Karpas-422 (cell line): ENCODE measurements at places on chromosomes 6 and 20.

- DNase-seq = no peak
Observed at GRCh38 chr20:10322073-10323012, 103.7 kb downstream of the SNAP25 start.

- DNase-seq = no peak
Observed at GRCh38 chr20:20203784-20204183, 151.5 kb downstream of the CFAP61 start.

- no peak for DNase-seq
Observed at GRCh38 chr6:105786890-105787655, 299.1 kb upstream of the PRDM1 start.

- no peak for DNase-seq
Observed at GRCh38 chr6:46581459-46582177, 71.0 kb downstream of the CYP39A1 start.

DNA sequence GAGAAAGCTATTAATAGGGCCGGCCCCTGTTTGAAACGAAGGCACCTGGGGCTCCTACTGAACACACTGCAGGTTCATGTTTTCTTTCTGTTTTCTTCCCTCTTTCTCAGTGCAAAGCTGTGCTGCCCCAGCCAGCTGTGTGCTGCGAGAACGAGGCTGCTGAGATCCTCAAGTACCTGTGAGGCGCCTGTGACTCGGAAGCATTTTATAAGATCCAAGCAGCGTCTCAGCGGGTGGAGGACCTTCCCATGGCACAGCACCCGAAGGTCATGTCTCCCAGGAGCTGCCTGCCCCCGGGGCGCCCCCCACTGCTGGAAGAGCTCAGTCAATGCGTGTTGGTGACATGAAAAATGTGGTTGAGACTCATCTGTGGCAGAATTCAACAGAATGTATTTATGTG, 66.3 kb downstream of the SMOC2 start:
- no peak for DNase-seq

GRCh38 chr6:27624694-27625262, 151.9 kb upstream of the ZNF184 start:
- DNase-seq = no peak

- DNase-seq = no peak
Observed at GRCh38 chr6:92297101-92297500, 1122.3 kb downstream of the EPHA7 start.

DNA sequence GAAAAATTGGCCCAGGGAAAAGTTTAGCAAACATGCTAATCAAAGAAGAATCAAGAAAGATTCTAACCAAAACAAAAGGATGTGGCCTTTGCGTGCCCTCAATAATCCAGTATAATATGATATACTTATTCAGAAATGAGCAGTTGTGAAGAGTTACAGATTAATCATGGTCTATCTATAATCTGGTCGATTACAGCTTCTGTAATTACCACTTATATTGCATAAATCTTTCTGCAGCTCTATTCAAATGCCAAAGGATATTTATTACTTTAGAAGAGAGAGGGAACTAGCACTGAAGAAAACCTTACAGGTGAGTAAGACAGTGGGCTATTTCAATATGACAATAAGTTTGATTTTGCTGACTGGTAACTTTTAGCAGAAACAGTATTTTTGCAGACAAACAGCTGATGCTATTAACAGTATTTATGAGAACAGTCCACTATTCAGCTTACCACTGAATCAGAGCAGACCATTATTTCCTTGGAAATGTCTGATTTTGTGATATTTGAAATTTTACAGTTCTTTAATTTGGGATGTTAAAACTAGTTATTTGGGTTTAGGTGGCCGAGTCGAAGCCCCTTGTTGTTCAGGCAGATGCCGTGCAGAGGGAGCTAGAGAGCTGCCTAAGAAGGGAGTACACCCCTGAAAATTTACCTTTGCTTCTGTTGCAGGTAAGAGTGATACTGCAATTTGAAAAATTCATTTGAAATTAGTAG, 92.2 kb downstream of the CEP57L1 start:
- peak; percentile 79 for DNase-seq

- DNase-seq = no peak
Observed at GRCh38 chr20:14445310-14445709, 107.9 kb upstream of the FLRT3 start.

GRCh38 chr6:43391440-43392031, 22.1 kb upstream of the ZNF318 start:
- DNase-seq = no peak

DNA sequence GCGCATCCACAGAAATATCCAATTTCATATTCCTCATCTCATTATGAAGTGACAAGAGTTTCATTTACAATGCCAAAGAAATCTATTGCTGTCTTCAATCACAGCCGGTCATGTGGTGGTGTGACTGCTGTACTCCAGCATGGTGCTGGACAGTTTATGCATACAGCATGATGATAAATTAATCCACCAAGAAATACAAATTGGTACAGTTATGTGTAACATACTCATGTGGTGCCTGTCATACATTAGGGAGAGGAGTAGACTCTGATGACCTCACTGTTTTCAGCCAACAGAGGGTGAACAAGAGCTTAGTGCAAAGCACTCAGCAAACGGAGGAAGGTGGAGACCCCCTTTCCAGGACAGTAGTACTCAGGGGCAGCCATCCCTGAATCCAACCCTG, 178.4 kb upstream of the SYNDIG1 start:
- no peak for DNase-seq

- DNase-seq = no peak
Observed at GRCh38 chr6:34096193-34096592, 49.7 kb downstream of the GRM4 start.

DNA sequence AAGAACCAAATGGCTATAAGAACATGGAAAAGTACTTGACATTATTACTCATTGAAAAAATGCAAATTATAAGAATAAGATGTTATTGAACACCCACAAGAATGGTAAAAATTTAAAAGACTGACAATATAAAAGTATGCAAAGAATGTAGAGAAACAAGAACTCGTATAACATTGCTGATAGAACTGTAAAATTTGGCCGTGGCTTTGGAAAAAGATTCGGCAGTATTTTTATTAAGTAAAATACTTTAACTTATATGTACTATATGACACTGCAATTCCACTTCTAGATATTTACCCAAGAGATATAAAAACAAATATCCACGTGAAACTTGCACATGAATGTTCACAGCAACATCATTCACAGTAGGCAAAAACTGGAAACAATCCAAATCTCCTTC, 239.2 kb downstream of the TPBG start:
- DNase-seq = no peak

- DNase-seq = no peak
Observed at GRCh38 chr6:99416892-99417767, 8.0 kb downstream of the PNISR start.

GRCh38 chr20:20712004-20712473, 405 bp downstream of the RALGAPA2 start:
- DNase-seq = no peak

GRCh38 chr6:53583451-53583850, 38.5 kb upstream of the GCLC start:
- no peak for DNase-seq

GRCh38 chr6:155085582-155086257, 90.6 kb downstream of the TIAM2 start:
- no peak for DNase-seq

DNA sequence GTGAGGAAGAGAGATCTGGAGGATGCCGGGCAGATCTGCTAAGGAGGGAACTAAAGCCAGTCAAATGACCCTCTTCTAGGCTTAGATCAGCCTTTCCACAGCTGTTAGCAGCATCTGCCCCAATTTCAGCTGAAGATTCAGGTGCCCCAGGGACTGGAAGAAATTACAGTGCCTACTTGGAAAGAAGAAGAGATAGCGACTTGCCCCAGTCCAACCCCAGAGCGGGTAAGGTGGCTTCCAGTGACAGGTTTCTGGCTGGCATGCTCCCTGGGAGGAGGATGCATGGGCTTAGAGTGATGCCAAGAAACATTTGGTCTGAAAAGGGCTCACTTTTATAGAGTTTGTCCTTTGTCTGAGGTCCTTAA, 620 bp downstream of the TJAP1 start:
- DNase-seq = peak; percentile 58
